ENCODE measurements at places on chromosomes 11 and 22. TPM values are rescaled to one million over a fixed set of nuclear protein-coding genes. Genes with fewer than 3 reads are reported as not detected.
A peak's percentile ranks its signal among the peaks of the same experiment; 100 is the strongest.

The VPREB3 gene
- 1.9 TPM for total RNA-seq

DNA sequence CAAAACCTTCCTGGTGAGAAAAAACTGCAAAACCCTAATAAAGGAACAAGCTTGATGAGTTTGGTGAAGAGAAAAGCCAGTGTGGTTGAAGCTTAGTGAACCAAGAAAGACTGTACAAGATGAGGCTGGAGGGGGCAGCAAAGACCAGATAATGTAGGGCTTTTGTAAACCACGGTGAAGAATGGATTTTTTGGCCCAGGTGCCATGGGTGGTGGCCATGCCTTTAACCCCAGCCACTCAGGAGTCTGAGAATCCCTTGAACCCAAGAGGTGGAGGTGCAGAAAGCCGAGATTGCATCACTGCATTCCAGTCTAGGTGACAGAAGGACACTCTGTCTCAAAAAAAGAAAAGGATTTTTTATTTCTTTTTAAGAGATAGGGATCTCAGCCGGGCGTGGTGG is 5.0 kb upstream of the ZDHHC5 start:
- no peak for ATAC-seq

DNA sequence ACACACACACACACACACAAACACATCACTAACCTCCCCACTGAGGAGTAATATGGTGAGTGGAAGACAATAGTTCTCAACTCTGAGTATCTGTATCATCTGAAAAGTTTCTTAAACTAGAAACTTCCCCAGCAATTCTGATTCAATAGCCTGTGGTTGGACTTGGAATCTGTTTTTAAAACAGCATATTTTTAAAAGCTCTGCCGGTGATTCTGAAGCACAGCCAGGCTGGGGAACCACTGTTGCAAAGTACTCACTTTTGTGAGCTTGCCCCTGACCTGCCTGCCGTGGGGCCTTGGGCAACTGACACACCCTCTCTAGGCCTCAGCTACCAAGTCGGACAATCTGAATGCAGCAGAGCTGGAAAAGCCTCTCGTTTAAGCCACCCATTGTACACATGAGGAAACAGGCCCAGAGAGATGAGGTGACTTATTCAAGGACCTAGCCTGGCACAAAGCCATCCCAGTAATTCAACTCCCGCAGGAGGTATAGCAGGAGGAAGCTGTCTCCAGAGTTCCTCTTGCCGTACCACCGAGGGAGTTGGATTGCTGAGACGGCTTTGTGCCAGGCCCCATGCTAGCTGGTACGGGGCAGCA is 8.9 kb downstream of the SLC15A3 start:
- ATAC-seq: no peak

DNA sequence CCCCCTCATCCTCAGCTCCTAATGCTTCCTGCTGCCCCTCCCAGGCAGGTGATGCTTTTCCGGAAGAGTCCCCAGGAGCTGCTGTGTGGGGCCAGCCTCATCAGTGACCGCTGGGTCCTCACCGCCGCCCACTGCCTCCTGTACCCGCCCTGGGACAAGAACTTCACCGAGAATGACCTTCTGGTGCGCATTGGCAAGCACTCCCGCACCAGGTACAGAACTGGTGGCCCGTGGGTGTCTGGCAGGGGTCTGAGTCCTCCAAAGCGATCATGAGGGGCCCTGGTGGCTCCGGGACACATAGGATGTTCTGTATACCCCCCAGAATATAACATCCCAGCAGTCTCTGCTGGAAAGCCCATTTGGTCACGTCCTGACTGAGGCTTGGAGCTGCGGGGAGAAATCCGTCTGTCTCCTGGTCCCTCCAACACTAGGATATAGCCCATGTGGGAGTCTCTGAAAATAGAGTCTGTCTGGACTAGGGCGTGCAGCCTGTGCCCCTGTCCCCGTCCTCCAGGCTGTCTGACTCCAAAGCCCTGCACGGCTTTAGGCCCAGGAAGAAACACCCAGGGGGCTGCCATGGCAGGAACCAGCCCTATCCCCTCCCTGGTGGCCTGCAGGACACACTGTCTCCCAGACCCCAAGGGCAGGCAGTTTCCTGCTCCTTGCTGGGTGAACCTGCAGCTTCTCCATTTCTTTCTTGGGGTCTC is 9.1 kb downstream of the F2 start:
- ATAC-seq: no peak

GRCh38 chr11:123338997-123339752 is 90.9 kb upstream of the GRAMD1B start:
- no peak for ATAC-seq

GRCh38 chr11:62444236-62444833 is 25.5 kb downstream of the SCGB1A1 start:
- peak; percentile 67 for ATAC-seq

- peak; percentile 19 for ATAC-seq
Measured at GRCh38 chr11:9708544-9708943, 44.7 kb downstream of the SWAP70 start.

- peak; percentile 29 for ATAC-seq
Measured at GRCh38 chr22:27107824-27108223, 450.4 kb downstream of the MIAT start.

GRCh38 chr11:9533736-9534473 is 39.6 kb upstream of the WEE1 start:
- ATAC-seq: no peak

DNA sequence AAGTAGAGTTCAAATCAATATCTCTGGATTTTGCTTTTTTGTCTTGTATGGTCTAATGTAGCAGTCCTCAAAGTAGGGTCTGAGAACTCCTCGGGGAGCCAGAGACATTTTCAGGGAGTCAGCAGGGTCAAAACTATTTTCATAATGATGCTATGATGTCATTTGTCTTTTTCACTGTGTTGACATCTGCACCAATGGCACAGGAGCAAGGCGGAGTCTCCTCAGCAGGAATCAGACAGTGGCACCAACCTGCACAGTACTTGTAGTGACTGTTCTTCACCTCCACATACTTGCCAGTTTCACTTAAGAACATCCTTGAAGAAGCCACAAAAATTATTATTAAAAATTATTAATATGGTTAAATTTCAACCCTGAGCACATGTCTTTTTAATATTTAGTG is 14.9 kb upstream of the FXYD6 start:
- ATAC-seq: no peak
